Thymus (tissue), 14 donors: ENCODE measurements at places on chromosomes 1 and 21. TPM values are rescaled to one million over a fixed set of nuclear protein-coding genes. Genes with fewer than 3 reads are reported as not detected.

The RNU1-4 gene
- total RNA-seq: 17,380 TPM

DNA sequence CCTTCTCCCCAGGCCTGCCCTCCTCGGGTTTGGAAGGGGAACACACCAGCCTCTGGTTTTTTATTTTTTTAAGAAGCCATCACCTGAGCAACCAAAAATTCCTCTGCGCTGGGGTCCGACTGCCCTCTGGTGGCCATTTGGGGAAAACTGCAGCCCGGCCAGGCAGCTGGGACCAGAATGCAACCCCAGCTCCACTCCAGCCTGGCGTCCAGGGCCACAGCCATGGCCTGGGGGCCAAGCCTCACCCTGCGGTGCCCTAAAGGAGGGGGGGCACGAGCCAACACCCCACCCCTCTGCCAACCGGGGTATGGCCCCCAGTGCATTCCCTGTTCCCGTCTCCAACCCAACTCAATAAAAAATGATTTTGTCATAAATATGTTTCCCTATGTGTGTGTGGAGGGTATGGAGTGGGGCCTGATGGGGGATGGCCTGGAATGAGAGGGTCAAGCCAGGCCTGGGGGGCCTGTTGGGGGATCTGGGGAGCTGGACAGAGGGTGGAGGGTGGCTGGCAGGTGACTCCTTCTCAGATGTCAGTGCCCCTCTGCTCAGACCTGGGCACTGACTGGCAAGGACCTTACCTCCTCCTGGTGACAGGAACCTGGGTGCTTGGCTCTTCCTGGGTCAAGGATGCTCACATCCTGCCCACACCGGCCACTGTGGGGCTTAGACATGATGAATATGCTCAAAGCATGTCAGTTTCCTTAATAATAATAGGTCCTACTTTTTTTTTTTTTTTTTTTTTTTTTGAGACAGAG lies 3.2 kb downstream of the GPR3 start:
- H3K4me3 ChIP-seq: no peak overlapping the region
- H3K36me3 ChIP-seq: no peaks in the 10 kb centered on the region
- H3K27ac ChIP-seq: no peak overlapping the region
- DNase-seq: peak; percentile 67
- H3K27me3 ChIP-seq: peaks cover 26% of the 10 kb centered on the region

The CAPN8 gene
- total RNA-seq: 0.38 TPM

GRCh38 chr1:205595435-205595834 lies 36.4 kb downstream of the ELK4 start:
- H3K27ac ChIP-seq: no peak overlapping the region
- H3K4me1 ChIP-seq: peaks cover 7% of the 10 kb centered on the region
- no peak overlapping the region for H3K4me3 ChIP-seq
- H3K36me3 ChIP-seq: peaks cover 32% of the 10 kb centered on the region
- no peak for DNase-seq

The RPE65 gene
- 0.24 TPM for total RNA-seq

- H3K27me3 ChIP-seq: no peaks in the 10 kb centered on the region
- no peak for DNase-seq
- no peak overlapping the region for H3K4me3 ChIP-seq
- H3K4me1 ChIP-seq: no peaks in the 10 kb centered on the region
Observed at GRCh38 chr1:90675161-90675847, 41.8 kb downstream of the BARHL2 start.

DNA sequence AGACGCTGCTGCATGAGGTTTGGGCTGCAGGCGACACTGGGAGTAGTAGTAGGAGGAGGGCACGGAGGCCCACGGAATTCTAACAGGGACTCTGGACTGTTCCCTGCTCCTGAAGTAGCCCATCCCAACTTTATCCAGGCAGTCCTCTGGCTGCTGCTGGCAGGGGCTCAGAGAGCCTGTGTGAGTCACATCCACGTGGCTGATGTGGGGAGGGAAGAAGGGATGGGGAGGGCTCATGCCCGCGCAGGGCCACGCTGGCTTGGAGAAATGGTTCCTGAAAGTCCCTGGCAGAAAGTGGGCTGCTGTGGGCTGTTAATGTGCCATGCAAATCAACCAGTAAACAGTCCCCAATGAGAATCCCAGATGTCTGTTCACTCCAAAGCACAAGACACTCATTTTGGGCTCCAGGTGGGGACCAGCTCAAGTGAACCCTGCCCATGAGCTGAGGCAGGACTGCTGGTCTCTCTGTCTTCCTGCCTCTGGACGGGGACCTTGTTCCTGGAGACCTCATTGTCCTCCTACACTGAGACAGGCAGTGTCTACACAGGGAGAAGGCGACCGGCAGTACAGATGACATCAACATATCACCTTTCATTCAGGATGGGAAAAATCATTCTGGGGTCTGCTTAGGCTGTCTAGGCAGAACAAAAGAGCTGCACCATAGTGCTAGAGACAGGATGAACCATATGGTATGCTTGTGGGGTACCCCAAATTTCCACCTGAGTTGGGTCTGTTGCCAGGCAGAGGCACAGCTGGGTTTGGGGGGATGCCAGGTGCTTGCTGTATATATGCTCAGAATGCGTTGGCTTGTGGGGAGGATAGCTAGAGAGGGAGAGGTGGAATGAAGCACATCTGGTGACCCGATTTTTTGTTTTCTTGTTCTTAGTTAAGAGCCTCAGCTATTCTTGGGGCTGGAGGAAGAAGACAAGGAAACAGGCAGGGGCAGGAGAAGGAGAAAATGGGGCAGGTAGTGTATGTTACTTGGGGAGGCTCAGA lies 57.9 kb upstream of the FMOD start:
- no peak overlapping the region for H3K4me3 ChIP-seq
- DNase-seq: peak; percentile 33
- no peaks in the 10 kb centered on the region for H3K27me3 ChIP-seq
- H3K4me1 ChIP-seq: peaks cover 29% of the 10 kb centered on the region
